Foreskin fibroblast (primary cell): ENCODE measurements at places on chromosomes 4 and X.
A peak's percentile ranks its signal among the peaks of the same experiment; 100 is the strongest.

DNA sequence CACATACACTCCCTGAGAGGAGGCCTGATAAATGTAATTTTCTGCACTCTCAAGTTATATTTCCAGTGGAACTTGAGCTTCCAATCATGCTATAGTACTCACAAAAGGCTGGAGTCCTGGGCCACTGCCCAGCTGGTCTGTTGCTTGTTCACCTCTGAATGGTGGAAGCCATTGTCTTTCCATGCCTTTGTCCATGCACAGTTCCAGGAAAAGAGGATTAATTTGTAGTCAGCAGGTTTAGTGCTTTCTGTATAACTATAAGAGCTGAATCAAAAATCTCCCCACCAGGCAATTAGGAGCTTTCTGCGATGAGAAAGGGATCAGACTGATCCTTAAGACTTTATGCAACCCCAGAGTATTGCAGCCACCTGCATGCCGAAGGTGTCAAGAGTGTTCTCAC, 195.4 kb upstream of the PGRMC2 start:
- DNase-seq: no peak

- no peak for DNase-seq
Measured at GRCh38 chrX:67732864-67733263, 189.0 kb downstream of the AR start.

DNA sequence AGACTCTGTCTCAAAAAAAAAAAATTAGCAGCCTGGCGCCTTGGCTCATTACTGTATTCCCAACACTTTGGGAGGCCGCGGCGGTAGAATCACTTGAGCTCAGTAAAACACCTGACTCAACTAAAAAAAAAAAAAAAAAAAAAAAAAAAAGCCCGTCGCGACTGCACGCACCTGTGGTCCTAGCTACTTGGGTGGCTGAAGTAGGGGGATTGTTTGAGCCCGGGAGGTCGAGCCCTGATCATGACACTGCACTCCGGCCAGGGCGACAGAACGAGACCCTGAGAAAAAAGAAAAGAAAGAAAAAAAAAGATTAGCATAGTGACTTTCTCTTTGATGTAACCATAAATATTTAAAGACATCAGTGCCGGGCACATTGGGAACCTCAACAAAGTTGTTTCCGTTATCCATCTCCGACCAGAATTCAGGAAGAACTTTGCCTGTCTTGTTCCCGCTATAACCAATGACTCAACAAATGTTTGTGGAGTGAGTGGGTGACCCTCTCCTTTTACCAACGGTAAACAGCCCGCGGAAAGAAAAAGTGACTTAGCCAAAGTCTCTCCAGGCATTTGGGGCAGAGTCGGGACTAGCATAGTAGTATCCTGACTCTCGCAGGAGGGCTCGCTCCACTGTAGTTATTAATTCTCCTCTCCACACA, 553 bp upstream of the MED28 start:
- DNase-seq: peak; percentile 82

DNA sequence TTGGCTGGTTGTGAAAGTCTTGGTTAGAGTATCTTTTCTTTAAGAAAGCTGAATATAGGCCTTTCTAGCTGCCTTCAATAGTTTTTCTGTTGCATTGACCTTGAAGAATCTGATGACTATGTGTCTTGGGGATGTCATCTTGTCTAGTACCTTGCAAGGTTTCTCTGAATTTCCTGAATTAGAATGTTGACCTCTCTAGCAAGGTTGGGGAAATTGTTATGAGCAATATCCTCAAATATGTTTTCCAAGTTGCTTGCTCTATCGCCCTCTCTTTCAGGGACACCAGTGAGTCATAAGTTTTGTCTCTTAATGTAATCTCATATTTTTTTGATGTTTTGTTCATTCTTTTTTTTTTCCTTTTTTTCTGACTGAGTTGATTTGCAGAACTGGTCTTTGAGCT, 194.7 kb downstream of the RAB28 start:
- DNase-seq: no peak

DNA sequence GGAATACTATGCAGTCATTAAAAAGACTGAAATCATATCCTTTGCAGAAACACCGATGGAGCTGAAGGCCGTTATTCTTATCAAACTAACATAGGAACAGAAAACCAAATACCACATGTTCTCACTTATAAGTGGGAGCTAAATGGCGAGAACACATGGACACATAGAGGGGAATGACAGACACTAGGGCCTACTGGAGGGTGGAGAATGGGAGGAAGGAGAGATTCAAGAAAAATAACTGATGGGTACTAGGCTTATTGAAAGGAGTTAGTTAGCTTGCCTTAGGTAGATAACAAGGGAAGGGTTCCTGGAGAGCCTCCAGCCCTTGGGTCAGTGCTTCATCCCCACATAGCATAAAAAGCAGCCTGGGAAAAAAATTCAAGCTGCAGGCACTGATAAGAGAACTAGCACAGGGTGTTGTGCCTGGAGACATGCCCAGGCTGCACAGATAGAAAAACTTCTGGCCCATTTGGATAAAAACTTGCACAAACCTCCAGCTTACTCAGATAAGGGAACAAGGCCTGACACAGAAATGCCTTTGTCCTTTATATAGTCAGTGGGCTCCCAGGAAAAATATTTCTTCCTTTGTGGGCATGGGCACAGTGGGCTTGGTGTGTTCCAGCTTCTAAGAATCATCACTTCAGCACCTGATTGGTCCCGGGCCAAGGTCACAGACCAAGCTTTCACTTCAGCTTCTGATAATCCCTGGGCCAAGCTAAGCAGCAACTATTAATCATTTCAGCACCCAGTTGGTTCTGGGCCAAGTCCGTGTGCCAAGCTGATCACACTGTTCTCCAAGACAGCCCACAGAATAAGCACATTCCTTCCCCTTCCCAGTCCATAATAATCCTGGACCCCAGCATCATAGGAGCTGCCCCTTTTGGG, 23.1 kb upstream of the PWWP3B start:
- DNase-seq: no peak

DNA sequence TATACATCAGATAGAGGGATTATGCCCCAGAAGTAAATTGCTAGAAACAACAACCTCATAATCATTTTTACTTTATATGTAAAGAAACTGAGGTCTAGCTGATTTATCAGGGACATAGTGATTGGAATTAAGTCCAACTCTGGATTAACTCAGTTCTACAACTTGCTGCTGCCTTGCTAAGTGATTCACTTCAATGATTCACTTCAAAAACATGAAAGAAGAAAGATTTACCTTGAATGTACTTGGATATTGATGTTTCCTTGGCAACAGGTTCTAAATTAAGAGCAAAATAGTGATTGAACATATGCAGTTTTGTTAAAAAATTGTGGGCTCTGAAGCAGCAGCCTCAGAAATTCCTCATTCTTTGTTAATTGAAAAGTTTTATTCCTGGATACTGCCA, 99.8 kb upstream of the H2AZ1 start:
- DNase-seq: no peak

DNA sequence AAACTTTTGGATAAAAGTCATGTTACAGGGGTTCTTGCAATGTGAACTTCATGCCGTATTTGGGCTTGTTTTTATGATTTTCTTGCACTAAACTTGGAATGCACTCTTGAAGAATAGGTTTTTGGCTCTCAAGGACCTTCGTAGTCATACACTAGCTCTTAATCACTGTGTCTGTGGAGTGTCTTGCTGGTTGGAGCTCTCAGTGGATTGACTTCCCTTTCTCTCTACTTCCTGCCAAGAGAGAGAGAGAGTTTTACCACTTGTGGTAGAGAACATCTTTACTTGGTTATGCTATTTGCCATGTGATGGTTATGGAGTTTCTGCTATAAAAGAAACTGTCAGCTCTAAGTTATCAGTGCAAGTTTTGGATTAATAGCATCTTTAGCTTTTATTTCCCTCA, 112.4 kb downstream of the BMPR1B start:
- no peak for DNase-seq

DNA sequence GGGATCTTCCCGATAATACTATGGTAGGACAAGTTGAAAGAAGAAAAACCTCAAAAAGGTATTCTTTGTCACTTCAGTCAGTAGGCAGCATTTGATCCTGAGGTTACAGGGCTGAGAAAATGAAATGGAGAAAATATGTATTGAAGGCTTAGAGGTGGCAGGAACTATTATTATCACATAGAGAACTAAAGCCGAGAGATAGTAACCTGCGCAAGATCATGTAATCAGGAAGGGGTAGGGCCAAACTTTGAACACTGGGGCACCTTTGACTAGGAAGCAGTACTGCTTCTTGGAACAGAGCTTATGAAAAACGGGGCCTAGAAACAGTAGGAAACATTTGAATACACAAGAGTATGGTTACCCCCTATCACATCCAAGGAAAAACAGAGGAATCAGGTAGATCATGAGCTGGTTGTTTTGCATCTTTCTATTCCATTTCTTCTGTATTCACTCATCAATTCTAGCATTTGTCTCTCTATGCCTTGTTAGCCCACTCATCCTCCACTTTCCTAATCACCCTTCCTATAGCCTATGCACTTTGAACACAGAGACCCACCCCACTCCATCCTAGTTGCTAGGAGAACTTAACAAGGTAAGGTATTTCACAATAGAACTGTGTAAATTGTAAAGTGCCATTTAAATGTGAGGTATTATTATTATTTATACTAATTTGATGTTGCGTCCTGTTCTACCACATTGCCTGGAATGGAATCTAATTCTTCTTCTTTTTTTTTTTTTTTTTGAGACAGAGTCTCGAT, 34.6 kb upstream of the SLC9A7 start:
- DNase-seq: no peak

DNA sequence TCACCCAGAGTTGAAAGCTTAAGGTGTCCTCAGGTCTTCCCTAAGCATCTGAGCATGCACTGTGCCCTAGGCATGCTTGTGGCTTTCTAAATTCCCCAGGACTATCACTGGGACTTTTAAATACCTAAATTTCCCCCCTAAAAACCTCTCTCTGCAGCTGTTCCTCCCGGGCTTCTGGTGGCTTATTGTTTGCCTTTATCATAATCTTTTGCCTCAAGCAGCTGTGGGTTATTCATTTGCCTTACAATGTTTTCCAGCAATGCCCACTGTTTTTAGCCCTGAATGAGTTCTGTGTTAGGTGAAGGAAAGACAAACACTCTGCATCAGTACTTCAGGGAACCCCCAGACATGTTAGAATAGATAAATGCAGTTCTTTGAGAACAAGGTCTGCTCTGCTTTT, 455.0 kb downstream of the ZIC3 start:
- no peak for DNase-seq

- DNase-seq: no peak
Measured at GRCh38 chr4:120671538-120671937, 251.0 kb downstream of the PRDM5 start.

- DNase-seq: no peak
Measured at GRCh38 chr4:5955201-5955821, 62.4 kb upstream of the CRMP1 start.

DNA sequence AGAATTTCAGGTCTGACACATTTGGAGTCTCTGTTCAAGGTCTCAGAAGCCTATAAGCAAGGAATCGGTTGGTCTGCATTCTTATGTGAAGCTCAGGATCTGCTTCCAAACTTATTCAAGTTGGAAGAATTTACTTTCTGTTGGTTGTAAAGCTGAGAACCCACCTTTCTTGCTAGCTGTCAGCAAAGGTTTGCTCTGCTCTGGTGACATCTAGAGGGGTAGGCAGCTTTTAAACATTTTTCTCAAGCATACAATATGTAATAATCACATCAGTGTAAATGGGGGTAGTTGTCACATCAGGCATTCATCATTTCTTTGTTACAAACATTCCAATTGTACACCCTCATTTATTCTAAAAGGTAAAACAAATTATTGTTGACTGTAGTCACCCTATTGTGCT, 935.2 kb downstream of the TRAM1L1 start:
- no peak for DNase-seq

DNA sequence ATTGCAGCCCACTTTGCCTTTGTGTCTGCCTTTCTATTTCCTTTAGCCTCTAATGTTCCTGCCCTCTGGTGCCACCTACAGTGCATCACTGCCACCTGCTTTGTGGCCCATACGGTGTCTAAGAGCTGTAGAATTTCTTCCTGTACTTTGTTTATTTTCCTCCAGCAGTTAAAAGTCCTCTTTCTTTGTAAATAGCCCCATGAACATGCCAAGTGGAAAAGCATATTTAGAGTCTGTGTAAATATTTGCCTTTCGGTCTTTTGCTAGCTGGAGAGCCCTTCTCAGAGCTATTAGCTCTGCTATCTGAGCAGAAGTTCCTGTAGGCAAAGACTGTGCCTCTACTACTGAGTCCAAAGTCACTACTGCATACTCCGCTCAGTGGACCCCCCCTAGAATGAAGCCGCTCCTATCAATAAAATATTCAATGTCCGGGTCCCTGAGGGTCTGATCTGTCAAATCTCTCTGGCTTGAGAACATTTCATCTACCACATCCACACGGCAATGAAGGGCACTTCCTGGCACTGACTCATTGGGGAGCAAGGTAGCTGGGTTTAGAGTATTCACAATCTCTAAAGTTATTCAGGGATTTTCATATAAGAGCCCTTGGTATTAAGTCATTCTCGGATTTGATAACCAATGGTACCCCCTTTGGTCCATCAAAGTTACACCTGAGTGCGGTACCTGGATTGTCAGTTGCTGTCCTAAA, 36.3 kb downstream of the SULT1E1 start:
- peak; percentile 38 for DNase-seq

DNA sequence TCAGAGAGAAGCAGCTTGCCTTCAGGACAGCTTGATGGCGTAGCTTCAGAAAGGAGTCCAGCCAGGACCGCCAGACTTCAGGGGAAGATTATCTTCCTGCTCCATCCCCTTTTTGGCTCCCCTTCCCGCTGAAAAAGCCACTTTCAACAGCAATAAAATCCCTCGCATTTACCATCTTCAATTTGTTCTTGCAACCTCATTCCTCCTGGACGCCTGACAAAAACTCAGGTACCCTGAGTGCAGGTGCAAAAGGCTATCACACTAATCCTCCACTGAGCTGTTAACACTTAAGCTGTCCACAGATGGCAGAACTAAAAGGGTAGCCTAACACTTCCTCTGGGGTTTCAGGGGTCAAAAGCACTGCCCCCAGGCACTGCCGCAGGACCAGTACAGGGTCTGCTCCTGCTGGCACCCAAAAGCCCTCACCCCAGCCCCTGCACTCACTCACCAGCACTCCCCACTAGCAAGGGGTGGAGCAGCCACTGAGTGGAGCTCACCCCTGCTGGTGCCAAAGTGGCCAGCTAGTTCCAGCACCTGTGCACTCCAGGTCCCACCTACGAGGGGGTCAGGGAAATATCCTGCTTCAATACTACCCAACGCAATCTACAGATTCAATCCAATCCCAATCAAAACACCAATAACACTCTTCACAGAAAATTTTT, 145.8 kb downstream of the ADGRA3 start:
- no peak for DNase-seq
